ENCODE measurements at places on chromosomes 3 and 15.

DNA sequence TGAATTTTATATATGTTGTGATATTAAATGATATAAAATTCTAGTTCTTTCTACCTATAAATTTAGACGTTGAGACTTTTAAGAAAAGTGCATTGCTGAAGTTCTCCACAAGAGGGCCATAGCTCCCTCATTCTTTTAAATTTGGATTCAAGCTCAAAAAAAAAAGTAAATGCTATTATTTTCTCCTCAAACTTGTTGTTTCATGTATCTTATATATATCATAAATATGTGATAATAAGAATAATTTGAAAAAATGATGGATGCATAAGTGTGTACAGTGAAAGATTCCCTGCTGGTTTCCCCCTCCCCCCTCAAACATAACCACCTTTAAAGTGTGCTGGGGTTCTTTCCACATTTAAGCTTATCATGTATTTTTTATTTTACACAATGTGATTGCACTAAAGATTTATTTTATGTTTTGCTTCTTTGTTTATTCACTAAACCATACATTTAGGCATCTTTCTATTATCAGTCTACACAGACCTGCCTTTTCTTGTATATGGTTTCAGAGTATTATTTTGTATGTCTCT, 769.4 kb upstream of the GOLIM4 start:
- DNase-seq = no peak

GRCh38 chr3:64002233-64002632, 21.1 kb downstream of the PSMD6 start:
- DNase-seq = no peak

GRCh38 chr3:29488922-29489321, 208.1 kb downstream of the RBMS3 start:
- DNase-seq = no peak

DNA sequence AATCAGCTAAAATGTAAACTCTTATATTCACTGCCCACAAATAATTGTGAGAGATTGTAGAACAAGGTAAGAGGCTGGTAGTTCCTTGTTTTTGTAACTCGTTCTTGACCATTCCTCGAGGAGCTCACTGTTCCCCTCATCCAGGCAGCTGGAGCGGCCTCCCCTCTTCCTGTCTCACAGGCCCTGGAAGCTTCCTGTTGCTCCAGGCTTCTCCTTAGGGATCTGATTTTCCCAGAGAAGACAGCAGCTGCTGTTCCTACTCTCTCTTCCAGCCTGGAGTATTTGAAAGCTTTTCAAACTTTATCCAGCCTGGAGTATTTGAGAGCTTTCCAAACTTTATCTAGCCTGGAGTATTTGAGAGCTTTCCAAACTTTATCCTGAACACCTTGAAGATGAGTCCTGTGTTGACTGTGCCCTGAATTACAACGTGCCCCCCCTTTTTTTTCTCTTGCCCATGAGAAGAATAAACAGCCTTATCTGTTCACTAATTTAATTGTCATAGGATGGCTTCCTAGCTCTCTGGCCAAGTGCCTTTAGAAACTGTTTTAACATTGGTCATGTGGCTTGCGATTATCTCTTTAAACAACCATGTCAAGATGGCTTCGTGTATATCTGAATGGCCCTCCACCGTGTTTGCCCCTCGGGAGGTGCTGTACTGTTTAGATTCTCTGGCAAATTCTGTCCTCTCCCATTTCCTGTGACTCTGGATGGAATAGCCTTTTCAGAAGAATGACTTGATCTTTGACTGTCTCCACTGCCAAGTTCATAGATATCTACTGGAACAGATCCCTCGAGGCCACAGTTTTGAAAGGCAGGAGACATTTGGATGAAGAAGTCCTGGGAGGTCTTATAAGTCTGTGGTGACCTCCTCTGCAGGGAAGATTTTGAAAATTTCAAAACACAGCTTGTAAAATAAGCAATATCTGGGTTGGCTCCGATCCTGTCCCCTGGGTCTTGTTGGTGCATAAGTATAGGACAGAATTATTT, 4.8 kb downstream of the ADAMTSL3 start:
- DNase-seq = no peak

- no peak for DNase-seq
These were observed 5.6 kb upstream of the TP63 start for GRCh38 chr3:189625572-189625971.

DNA sequence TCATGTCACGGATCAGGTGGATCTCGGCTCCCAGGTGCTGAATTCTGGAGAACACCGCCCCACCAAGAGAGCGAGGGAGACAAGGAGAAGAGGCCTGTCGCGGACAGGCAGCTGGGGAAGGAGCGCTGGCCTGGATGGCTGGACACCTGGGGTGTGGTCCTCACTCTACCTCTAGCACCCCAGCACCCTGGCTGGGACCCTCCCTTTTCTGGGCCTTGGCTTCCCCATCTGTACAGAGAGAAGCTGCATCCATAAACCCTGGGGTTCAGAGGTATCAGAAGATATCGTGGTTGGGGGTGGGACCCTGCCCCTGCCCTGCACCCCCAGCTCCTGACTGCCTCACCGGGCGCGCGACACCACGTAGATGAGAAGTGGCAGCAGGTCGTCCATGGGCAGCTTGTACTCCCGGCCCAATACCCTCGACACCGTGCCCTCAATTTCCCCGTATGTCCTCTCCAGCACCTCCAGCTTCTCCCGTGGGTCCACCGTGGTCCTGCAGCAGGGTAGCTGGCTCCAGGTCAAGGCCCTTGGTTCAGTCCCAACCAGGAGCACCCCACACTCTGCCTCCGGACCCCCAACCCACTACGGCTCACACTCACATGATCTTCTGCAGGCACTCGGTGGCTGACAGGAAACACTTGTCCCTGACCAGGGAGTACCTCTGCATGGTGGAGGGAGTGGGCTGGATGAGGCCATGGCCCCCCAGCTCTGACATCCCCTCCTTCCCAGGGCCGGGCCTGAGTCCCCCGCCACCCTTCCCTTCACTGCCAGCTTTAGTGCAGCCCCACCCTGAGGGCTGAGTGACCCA, 21.7 kb downstream of the ALS2CL start:
- no peak for DNase-seq

GRCh38 chr3:70010346-70010745, 10.8 kb downstream of the SAMMSON start:
- DNase-seq = no peak

DNA sequence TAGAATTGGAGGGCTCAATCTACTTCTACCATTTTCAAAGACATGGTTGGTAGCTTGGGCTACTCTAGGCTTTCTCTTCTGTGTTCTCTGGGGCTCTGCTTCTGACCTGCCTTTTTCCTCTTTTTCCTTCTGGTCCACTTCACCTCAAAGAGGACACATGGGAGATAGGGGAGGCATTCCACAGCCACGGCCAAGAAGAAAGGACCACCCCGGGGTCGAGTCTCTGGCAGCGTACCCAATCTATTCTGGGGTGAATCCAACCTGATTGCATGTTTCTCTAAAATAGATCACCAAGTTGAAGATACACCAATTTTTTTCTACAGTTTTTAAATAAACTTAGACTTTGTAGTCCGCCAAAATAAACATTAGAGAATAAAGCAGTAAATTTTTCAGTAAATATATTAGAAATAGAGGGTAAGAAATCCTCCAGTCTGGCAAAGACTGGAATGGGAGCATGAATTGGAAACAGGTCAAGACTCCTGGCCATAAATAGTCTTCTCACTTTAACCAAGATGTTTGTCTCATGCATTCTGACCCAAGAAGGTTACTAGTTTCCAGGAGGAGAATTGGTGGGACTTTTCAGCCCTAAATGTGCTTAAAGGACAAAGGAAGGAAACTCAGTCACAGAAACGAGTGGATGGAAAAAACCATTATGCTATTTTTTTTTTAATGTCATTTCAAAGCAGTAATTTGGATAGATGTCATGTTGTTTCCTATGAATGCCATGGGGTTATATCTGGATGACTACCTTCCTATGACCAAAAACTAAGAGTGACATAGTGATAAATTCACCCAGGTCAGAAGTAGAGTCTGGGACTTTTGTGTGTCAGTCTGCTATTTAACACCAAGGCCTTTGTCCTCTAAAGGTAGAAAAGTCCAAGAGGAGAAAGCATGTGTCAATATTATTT, 71.3 kb upstream of the PHLDB2 start:
- DNase-seq = no peak

DNA sequence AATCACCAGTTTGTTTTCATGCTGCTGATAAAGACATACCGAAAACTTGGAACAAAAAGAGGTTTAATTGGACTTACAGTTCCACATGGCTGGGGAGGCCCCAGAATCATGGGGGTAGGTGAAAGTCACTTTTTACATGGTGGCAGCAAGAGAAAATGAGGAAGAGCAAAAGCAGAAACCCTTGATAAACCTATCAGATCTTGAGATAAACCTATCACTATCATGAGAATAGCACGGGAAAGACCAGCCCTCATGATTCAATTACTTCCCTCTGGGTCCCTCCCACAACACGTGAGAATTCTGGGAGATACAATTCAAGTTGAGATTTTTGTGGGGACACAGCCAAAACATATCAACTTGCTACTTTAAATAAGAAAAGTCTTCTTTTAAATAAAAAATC, 28.9 kb downstream of the CD200R1L start:
- no peak for DNase-seq

GRCh38 chr3:169513672-169514071, 149.8 kb downstream of the MECOM start:
- DNase-seq = no peak

GRCh38 chr15:47794252-47794914, 77.1 kb downstream of the SEMA6D start:
- no peak for DNase-seq

- no peak for DNase-seq
These were observed 572.2 kb downstream of the MECOM start for GRCh38 chr3:169091196-169091823.

- DNase-seq = no peak
These were observed 7.0 kb downstream of the EPHB3 start for GRCh38 chr3:184568560-184568923.

- no peak for DNase-seq
These were observed 84.6 kb upstream of the WDR72 start for GRCh38 chr15:53843869-53844569.

DNA sequence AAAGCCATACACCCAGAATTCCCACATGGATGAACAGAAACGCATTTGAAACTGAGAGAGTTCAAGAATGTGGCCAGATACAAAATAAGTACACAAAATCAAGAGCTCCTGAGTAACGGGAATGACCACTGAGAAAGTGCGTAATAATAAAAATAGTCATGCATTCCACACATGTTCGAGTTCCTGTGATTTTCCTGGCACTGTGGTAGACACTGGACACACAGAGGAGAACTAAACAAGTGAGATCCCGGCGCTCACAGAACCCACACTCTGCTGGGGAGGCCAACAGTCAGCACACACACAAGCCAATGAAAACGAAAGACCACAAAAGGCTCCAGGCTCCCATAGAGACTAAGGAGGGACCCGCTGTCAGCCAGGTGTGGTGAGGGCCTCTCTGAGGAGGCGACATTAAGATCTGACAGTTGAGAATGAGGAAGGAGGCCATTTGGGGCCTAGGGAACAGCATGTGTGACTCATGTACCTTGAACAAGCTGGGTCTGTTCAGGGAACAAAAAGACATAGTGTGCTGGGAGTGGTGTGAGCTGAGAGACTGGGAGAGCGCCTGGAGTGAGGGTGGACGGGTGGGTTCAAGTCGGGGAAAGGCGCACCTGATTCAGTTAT, 5.1 kb downstream of the FAM107A start:
- DNase-seq = no peak

DNA sequence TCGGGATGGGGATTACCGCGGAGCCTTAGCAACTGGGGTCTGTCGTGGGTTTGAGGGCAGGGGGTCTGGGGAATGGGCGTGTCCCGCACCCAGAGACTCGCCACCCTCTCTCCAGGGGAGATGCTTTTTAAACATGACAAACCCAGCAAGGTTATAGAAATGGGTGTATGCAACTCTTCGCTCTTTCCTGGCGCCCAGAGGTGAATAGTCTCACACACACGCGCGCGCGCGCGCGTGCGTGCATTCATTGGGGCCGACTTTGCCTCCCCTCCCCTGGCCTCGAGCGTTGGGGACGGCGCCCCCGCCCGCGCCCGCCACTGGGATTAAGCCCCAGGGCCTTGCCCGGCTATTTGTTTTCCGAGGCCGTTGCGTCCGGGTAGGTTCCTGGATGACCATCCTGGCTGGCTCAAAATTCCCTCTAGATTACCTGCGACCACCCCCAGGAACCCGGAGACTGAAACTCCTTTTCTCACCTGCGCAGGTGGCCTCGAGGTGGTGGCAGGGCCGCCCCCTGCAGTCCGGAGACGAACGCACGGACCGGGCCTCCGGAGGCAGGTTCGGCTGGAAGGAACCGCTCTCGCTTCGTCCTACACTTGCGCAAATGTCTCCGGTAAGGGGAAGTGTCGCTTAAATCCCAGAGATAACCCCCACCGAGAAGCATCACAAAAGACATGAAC, 777 bp downstream of the GPR160 start:
- DNase-seq = no peak

GRCh38 chr3:134103470-134103869, 73.7 kb upstream of the SLCO2A1 start:
- DNase-seq = no peak

- no peak for DNase-seq
These were observed 220.7 kb downstream of the MEIS2 start for GRCh38 chr15:36879568-36880222.

DNA sequence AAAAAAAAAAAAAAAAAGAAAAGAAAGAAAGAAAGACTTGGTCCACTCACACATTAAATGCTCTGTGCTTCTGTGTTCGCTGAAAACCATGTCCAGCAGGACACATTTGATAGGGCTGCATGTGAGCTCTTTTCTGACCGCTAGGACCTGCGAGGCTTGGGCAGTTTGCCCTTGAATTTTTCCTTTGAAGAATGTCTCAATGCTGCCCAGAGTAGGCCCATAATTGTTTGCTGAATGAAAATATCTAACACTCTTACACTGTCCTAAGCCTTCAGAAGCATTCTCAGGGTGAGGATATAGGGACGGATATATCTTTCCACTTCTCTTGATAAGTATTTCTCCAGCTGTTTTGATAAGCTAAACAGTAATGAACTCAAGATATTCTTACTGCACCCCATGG, 6.0 kb downstream of the KIF9 start:
- no peak for DNase-seq

GRCh38 chr3:156892701-156893100, 66.5 kb downstream of the LEKR1 start:
- DNase-seq = no peak

DNA sequence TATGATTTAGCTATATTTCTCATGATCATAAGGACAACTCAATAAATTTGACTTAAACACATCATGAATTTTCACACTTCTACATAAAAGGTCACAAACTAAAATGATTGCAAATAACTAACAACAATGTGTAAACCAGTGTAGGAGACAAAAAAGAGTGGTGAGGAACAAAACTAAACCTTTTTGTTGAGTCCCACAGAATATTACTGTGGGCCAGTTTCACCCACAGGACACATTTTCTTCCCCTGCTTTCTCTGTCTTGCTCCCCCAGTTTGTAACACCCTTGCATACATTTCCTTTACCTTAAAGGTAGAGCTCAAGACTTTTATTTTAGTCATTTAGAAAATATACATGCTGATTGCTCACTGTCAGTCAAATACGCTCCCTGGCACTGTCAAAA, 130.9 kb upstream of the GOLGA6L6 start:
- DNase-seq = no peak

All from stimulated activated CD4-positive, alpha-beta T cell treated with anti-CD3 and anti-CD28 coated beads, Interleukin-15, amount 100 ng/mL, for 48 hours (primary cell).